Umbilical cord (tissue), 2 donors: ENCODE measurements at places on chromosomes 1 and 21.

DNA sequence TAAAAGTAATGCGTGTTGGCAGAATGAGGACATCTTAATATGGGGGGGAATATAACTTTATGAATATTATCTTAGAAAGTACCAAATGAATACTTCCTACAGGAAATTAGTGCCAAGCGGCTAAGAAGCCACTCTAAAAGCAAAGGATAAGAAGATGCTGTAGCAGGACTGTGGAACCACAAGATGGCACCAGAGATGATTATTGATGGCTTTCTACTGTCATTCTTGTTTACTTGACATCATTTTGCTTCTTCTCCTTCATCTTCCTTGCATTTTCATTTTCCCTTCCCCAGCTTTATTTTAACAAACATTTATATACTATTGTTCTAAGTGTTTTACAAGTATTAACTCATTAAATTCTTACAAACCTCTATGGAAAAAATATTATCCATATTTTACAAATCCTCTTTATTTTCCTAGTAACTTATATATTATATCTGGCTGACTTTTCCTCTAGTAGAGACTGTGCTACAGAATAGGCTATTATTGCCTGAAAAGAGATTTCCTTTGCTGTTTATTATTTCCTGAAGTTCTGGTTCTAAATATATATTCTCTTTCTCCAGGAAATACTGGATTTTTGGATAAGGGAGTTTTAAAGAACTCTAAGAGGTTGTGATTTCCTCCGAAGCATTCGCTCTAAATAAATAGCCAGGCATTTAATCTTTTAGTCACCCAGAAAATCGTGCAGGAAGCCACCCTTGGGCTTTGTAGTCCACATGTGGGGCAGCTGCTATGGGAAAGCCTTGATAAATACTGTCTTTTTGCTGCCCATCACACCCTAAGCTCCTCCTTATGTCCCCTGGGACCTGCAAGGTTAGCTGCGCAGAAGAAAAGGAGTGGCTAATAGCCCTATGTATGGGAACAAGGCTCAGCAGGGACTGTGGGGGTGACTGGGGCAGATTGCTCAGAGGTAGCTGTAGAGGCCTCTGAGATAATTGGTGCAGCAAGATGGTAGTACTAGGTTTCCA is 69.8 kb downstream of the TPR start:
- no peak for DNase-seq

DNA sequence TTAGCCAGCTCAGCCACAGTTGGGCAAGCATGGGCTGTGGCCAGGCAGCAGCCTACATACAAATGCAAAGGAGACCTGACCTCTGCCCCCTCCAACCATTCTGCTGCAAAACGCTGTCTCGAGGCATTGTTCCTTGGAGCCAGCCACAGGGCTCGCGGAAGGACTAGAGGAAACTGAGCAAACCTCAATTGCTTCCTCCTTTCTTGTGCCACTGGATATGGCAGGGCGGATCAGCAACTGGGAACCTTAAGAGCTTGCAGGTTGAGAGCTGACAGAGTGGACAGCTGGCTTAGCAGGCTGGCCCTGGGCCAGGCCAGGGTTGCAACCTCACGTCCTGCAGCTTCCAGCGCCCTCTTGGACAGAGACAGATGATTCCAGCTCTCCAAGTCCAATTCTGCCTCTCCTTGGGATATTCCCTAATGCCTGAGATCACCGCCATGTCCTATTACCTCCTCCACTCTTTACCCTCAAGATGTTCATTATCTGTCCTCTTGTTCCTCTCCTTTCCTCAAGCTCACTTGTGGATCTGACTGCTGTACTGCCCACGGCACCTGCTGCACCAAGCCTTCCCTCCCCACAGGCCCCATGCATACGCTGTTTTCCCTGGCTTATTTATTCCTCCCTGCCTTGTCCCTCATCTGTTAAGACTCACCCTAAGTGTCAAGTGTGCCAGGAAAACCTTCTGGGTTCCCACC is 67.5 kb downstream of the SDC3 start:
- no peak for DNase-seq

DNA sequence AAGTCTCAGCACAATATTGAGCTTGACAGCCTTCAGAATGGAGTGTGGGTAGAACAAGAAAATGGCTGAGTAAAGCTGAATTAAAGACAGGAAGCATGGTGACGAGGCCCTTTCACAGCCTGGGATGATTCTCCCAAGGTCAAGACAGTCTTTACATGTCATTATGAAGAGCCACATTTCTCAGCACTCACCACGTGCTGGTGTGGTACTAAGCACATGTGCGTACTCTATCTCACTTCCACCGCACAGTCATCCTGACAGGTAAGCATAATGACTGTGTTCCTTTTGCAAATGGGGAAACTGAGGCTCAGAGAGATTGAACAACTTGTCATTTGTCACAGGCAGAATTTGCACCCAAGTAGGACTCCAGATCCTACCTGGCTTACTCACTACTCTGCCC is 92.8 kb upstream of the COA6 start:
- DNase-seq, result no peak

DNA sequence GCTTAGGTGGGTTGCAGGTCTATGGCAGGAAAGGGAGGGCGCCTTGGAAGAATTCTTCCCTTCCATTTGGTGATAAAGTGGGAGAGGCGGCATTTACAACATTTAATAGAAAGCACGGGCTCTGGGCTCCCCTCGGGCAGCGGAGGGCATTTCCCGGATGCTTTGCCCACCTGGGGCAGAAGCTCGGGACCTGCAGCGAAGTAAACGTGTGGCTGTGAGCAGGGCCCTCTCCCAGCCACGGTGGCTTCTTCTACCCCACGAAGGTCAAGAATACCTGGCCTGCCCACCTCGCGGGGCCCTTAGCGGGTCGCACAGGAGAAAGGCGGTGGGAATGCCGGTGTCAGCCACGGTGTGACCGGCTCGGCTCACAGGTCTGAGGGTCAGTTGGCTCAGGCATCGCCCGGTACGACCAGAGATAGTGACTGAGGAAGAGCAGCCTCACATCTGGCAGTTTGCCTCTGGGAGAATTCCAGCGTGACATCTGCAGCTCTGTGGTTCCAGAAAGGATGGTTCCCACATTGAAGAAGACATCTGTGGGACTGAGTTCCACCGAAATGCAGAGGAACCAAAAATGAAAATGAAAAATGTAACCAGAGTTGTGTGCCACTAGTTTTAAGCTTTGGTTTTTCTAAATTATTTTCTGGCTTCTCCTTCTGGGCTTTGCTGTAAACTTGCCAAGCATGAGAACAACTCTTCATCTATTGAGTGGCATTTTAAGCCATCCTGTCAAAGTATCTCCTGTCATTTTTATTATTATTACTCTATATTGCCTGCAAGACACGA is 720 bp upstream of the F3 start:
- peak; percentile 75 for DNase-seq

DNA sequence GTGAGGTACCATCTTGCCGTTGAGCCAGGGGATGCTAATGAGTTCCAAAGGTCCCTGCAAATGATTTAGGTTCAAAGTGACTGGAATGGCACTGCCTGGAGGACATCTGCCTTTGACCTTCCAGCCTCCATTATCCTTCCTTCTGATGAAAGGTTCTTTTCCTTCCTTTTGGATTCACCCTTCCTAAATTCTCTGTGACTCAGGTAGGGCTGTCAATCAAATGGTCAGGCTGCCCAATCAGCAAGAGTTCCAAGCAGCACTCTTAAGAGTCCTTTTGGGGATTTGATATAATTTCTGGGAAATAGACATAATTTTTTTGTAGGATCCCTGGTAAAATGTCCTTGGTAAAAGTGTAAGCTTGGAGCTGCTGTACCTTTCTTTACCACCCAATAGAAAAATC is 58.8 kb upstream of the LMO4 start:
- DNase-seq, result no peak

DNA sequence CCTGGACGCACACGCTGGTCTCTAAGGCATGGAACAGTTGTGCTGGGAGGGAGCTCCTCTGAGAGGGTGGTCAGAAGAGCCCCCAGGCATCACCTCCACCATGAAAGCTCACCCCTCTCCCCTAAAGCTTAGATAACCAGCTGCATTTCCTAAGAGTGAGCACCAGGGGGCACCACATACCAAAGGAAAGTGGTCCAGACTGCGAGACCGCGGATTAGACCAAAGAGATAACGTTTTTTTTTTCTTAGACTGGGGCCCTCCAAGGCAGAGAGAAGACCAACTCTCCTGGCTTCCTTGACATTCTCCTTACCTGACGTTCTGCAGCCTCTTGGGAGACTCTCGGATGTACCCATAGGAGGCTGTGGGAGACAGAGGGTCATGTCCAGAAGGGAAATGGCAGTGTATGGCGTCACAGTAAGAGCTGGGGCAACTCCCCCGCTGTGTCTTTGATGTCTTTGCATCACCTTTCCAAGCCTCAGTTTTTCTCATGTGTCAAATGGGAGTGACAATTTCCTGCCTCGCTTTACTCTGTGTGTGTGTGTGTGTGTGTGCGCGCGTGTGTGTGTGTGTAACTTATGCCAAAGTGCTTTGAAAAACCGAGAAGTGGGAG is 12.3 kb upstream of the IFNLR1 start:
- peak; percentile 70 for DNase-seq

GRCh38 chr1:178743801-178744200 is 18.8 kb downstream of the RALGPS2 start:
- DNase-seq, result no peak

- no peak for DNase-seq
Observed at GRCh38 chr1:43054961-43055360, 96.3 kb upstream of the SLC2A1 start.

- no peak for DNase-seq
Observed at GRCh38 chr21:18840239-18840638, 436.7 kb upstream of the TMPRSS15 start.

DNA sequence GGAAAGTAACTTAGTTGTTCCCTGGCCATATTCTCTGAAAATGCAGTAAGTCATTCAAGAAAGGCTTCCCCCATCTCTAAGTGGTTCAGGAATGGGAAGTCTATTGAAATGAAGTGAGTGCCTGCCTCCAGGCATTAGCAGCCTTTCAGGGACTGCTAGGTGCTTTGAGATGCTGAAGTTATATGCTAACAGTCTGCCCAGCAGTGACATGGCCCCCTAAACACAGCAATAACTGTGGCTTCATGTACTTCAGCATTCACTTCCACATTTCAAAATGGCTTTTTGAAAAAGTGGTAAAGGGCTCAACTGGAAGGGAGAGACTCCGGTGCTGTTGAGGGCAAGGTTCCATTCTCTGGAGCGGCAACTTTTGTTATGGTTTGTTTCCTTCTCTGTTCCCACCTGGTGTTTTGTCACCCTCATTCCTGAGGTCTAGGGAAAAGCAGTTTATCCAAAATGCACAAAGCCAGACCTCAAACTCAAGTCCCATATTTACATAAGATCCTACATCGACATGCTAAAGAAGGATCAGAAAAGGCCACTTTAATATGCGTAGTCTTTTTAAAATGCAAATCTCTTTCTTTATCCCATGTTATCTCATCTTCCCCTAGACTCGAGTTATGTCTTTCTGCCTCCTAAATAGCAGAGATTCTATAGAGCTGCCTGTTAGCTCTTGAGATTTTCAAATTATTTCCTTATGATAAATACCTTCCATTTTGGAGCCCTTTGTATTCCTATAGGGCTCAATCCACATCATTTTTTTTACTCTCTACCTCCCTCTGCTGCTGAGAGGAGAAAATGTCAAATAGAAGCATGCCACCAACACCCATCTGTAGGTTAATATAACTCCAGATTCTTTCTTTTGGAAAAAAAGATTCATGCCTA is 34.2 kb upstream of the LRRC8C start:
- DNase-seq, result peak; percentile 51

DNA sequence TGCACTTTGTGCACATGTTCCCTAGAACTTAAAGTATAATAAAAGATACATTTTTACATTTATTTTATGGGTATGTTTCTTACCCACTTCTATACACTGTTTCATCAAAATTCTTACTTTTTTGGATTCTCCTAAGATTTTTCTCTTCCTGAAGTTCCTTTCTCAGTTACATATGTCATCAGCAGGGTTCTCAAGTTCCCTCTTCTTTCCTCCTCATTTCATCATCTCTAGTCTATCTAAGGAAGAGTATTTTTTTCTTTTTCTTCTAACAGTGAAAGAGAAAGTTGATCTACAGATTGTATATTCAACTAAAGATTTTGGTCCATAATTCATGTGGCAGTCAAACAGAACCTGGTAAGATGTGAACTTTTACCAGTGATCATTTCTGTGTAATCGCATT is 41.2 kb upstream of the CYYR1 start:
- no peak for DNase-seq

- peak; percentile 4 for DNase-seq
Observed at GRCh38 chr1:181986907-181987305, 74.6 kb downstream of the ZNF648 start.

GRCh38 chr1:56206391-56206790 is 373.0 kb downstream of the PLPP3 start:
- no peak for DNase-seq

DNA sequence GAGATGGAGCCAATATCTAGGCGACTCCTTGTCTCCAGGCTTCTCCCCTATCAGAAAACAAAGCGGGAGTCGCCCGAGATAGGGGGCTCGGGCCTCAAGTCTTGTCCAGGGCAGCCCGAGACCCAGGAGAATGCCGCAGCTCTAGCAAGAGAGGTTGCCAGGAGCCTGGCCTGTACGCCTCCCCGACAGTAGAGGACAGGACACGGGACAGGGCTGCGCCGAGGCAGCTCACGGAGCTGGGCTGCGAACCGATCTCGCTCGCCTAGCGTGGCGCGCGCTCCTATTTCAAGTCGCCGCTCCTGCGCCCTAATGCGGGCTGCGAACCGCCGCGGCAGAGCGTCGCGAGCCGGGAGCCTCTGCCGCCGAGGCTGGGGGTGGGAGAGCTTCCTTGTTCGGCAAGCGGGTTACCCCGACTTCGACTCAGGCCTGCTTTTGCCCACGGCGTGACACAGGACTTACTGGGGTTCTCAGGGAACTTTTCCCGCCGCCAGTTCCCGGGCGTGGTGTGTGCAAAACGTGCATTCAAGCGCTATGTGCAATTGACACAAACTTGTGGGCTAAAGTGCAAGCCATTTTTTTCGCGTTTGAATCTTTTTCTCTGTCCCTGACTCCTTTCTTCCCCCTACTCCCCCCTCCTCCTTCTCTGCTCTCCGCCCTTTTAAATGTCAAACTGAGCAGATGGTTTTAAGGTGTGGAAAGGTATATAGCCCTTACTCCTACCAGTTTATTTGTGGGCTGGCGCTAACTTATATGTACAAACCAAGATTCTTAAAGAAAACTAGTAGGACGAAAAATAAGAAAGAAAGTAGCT is 2.4 kb upstream of the PROX1 start:
- DNase-seq, result peak; percentile 20
